ENCODE measurements at places on chromosomes 7 and 10. TPM values are rescaled to one million over a fixed set of nuclear protein-coding genes. Genes with fewer than 3 reads are reported as not detected.

DNA sequence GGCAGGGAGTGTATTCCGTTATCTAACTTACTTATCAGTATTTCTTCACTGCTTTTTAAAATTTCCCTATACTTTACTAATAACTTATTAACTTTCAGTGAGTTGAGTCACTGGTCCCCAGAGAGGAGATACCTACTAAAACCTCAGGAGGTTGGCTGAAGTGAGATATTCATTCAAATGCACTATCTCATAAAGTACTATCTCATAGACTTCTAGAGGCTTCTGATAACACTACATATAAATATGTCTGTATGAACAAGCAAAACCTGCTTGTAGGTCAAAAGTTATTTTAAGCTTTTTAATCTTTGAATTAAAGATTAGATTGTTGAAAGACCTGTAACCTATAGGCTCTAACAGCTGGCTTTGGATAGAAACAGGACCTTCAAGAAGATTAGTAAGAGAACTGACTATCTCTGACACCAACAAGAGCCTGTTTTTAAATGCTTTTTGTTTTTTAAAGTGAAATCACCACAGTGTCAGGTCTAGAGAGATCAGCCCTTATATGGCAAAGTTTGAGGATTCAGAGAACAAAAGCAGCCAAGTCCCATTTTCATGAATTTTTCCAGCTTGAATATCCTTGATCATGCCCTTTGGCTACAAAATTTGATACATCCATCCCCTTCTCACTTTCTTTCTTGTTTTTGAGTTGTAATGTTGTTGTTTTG lies 242.2 kb downstream of the ARL4A start:
- H3K27ac ChIP-seq, result no peak overlapping the region
- no peak for DNase-seq
- no peaks in the 10 kb centered on the region for H3K4me1 ChIP-seq
- no peak overlapping the region for H3K4me3 ChIP-seq
- H3K27me3 ChIP-seq, result no peaks in the 10 kb centered on the region

LZTS2 gene
- total RNA-seq, result 165 TPM

DNA sequence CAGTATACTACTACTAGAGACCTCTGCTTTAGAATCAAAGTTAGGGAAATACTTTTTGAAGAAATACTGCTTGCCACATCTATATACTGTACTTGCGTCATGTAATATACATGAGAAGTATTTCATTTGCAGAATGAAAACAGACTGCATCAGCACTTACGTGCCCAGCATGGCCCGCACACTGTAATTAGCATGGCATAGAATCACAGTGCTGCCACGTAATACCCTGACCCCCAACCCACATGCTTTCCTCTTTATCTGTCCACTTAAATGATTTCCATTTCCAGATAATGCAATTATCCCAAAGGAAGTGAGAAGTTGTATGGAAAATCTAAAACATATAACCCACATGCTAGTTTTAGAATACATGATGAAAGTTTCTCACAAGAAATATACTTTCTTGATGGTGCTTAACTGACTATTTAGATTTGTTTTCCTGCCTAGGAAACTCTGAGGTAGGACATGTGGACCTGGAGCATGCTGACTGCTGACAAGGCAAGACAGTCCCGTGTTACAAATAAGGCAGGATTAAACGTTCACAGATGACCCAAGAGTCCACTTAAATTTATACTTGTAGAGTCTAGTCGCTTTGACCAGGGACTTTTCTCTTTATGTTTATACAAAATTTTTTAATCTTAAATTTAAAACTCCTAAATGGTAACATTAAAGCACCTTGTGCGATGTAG lies 12.6 kb downstream of the USP6NL start:
- H3K4me1 ChIP-seq, result no peaks in the 10 kb centered on the region
- H3K27me3 ChIP-seq, result no peaks in the 10 kb centered on the region
- no peak overlapping the region for H3K4me3 ChIP-seq
- no peaks in the 10 kb centered on the region for H3K36me3 ChIP-seq
- no peak overlapping the region for H3K27ac ChIP-seq
- no peak for DNase-seq

ITGA8 gene
- 1,173 TPM for total RNA-seq

- H3K4me3 ChIP-seq, result no peak overlapping the region
- no peak for DNase-seq
- no peaks in the 10 kb centered on the region for H3K27me3 ChIP-seq
- H3K36me3 ChIP-seq, result no peaks in the 10 kb centered on the region
Measured at GRCh38 chr7:2013381-2014311, 219.1 kb downstream of the MAD1L1 start.

GRCh38 chr10:51508156-51508555 lies 191.2 kb downstream of the CSTF2T start:
- no peak overlapping the region for H3K27ac ChIP-seq
- H3K27me3 ChIP-seq, result no peaks in the 10 kb centered on the region
- H3K4me1 ChIP-seq, result peaks cover 25% of the 10 kb centered on the region

DNA sequence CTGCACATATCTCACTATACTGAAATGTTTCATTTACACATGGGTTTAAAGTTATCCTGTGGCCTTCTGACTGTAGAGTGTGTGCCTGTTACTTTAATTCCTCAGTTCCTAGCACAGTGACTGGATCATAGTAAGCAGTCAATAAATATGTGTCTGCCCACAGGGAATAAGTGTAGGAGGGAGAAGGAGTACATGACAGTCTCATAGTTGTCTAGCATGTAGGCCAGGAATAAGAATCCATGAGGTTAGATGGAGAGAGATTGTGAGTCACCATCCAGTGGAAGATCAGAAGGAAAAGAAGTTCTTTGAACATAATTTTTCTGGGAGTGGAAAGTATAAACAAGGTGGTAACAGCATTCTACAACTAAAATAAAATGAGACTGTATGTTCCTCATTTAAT lies 36.6 kb upstream of the SEMA3A start:
- H3K27ac ChIP-seq, result no peak overlapping the region
- no peak for DNase-seq
- peaks cover 7% of the 10 kb centered on the region for H3K4me1 ChIP-seq
- H3K27me3 ChIP-seq, result no peaks in the 10 kb centered on the region

DNA sequence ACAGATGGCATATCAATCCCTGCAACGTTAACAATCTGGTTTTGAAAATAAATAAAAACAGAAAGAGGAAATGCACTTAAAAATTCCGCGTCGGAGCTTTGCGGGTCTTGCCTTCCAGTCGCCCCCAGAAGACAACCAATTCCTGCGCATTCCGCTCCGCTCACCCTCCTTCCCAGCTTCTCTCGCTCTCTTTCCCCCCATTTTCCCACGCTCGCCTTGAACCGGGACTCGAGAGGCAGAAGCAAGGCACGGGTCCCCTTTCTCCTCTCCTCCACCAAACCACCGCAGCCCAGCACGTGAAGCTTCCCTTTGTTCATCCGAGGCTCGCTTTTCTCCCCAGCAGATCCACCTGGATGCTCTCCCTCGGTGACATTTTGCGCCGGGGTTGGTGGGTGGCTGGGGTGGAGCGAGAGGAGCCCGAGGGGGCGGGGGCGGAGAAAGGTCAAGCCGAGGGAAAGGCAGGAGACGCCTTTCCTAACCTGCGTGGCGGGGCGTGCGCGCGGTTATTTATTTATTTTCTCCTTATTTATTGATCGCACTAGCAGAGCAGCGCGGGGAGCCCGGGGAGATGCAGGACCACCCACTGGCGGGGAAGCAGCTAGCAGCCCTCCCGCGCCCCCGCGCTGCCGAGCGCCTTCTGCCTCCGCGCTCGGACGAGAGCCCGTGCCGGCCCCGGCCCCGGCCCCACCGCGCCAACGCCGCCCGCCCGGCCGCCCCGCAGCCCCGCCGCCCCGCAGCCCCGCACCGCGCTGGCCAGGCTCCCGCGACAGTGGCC lies at the start of gene KCND2:
KCND2 (plus strand) TSS at position 475 of the 775 bp plus-strand sequence.
- H3K4me1 ChIP-seq, result no peaks in the 10 kb centered on the region
- H3K27me3 ChIP-seq, result no peaks in the 10 kb centered on the region
- H3K27ac ChIP-seq, result no peak within 1 kb of the TSS
- no peak for DNase-seq

ETV1 gene
- total RNA-seq, result 5.9 TPM

NRF1 gene
- total RNA-seq, result 19.2 TPM

- H3K27ac ChIP-seq, result no peak overlapping the region
- H3K36me3 ChIP-seq, result no peaks in the 10 kb centered on the region
- no peak overlapping the region for H3K4me3 ChIP-seq
- H3K4me1 ChIP-seq, result no peaks in the 10 kb centered on the region
Measured at GRCh38 chr7:123060446-123060845, 64.9 kb upstream of the TAS2R16 start.

GRCh38 chr10:86221442-86222335 lies 144.9 kb downstream of the GRID1 start:
- no peaks in the 10 kb centered on the region for H3K4me1 ChIP-seq
- H3K4me3 ChIP-seq, result no peak overlapping the region
- DNase-seq, result no peak
- no peak overlapping the region for H3K27ac ChIP-seq

DNAH11 gene
- total RNA-seq, result 16.2 TPM

ZNF365 gene
- 2.2 TPM for total RNA-seq

SUFU gene
- 4.6 TPM for total RNA-seq

DNA sequence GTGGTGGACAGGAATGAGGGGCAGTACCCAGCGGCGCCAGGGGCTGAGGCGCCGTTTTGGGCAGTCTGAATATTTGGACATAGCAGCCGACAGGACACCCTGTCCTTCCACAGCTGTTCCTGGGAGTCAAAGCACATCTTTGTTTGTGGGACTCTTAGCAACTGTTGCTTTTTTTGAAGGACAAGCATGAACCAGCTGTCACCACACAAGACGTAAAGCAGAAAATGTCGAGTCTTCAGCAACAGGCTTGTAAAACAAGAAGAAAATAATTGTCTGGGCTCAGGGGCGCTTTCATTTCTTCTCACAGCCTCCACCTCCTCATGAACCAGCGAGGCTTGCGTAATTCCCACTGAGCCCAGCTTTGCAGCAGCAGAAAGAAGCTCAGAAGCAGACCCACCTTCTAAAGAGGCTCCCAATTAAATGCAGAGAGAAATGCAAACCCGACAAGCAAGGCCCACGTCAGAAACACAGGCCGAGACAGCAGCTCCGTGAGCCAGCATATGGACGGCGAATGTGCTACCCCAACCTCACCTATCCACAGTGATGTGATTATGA lies 68.9 kb upstream of the DNAAF5 start:
- no peaks in the 10 kb centered on the region for H3K4me1 ChIP-seq
- no peaks in the 10 kb centered on the region for H3K27me3 ChIP-seq
- H3K4me3 ChIP-seq, result no peak overlapping the region
- H3K36me3 ChIP-seq, result no peaks in the 10 kb centered on the region
- no peak overlapping the region for H3K27ac ChIP-seq
- DNase-seq, result no peak

DNA sequence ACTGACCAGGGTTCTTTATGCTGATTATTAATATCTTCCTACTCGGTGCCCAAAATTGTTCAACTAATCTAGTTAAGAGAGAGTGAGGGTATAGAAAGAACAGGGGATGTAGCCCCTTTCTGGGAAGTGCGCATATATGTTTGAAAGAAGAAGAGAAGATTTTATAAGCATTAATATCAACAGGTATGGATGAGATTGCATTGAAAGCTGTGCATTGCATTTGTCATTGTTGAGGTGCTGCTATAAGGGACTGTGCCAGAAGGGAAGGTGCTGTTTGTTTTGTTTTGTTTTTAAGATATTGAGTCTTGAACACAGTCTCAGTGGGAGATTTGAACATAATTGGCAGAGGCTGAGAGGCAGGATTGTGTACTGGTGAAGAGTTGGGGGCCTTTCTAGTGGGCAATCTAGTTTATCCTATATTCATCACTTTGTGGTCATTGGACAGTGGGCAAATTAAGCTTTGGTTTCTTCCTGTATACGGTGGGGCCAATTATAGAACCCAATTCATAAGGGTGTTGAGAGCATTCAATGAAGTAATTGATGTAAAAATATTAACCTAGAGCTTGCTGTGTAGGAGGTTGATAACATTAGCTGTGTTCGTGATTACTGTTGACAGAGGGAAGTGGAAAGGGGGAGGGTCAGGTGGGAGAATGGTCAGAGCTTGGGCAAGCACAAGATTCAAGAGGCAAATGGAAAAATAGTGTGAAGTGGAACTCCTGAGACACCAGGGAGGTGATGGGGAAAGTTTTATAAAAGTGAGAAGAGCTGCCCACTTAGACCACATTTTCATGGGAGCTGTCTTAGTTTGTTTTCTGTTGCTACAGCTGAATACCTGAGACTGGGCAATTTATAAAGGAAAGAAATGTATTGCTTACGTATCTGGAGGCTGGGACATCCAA lies 19.9 kb upstream of the PCGF5 start:
- H3K4me1 ChIP-seq, result peaks cover 48% of the 10 kb centered on the region
- peak overlapping the region; percentile 29 for H3K27ac ChIP-seq
- no peaks in the 10 kb centered on the region for H3K27me3 ChIP-seq
- H3K4me3 ChIP-seq, result no peak overlapping the region
- H3K36me3 ChIP-seq, result no peaks in the 10 kb centered on the region

GRCh38 chr7:148912758-148913541 lies 28.9 kb upstream of the EZH2 start:
- H3K4me3 ChIP-seq, result no peak overlapping the region
- no peak for DNase-seq
- H3K36me3 ChIP-seq, result no peaks in the 10 kb centered on the region
- no peaks in the 10 kb centered on the region for H3K27me3 ChIP-seq
- H3K27ac ChIP-seq, result no peak overlapping the region
- no peaks in the 10 kb centered on the region for H3K4me1 ChIP-seq

NKX2-3 gene
- total RNA-seq, result not detected

BLNK gene
- 6.9 TPM for total RNA-seq

- no peaks in the 10 kb centered on the region for H3K36me3 ChIP-seq
- no peak for DNase-seq
- H3K27ac ChIP-seq, result no peak overlapping the region
- H3K27me3 ChIP-seq, result no peaks in the 10 kb centered on the region
Measured at GRCh38 chr7:50531401-50531911, 33.7 kb downstream of the DDC start.

GRCh38 chr10:122362031-122362592 lies 12.4 kb upstream of the PLEKHA1 start:
- no peaks in the 10 kb centered on the region for H3K27me3 ChIP-seq
- no peak overlapping the region for H3K4me3 ChIP-seq
- DNase-seq, result no peak
- no peaks in the 10 kb centered on the region for H3K36me3 ChIP-seq

SYPL1 gene
- 47.1 TPM for total RNA-seq

- H3K27me3 ChIP-seq, result no peaks in the 10 kb centered on the region
- no peak for DNase-seq
- H3K36me3 ChIP-seq, result no peaks in the 10 kb centered on the region
- H3K4me1 ChIP-seq, result no peaks in the 10 kb centered on the region
Measured at GRCh38 chr10:6843894-6844650, 264.0 kb upstream of the PRKCQ start.

GRCh38 chr10:50216894-50217293 lies 34.4 kb downstream of the ASAH2 start:
- no peaks in the 10 kb centered on the region for H3K27me3 ChIP-seq
- DNase-seq, result no peak
- no peaks in the 10 kb centered on the region for H3K36me3 ChIP-seq
- H3K4me1 ChIP-seq, result no peaks in the 10 kb centered on the region

FAM241B gene
- 7.8 TPM for total RNA-seq

DNA sequence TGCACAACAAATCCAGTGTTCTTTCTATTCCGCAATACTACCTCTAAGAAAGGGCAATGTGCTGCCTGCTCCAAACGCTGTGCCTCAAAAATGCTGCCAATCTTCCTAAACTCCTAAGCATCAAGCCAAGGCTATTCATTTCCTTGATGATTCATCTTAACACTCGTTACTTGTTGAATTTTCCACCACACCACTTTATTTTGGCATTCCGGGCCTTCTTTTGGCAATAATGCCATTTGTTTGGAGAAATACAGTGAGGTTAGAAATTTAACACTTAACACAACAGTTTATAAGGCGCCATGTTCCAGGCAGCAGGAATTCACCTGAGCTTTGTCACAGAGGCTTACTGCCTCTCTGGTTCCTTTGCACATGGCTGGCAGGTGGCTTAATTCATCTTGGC lies 82.6 kb upstream of the ABCB5 start:
- H3K27me3 ChIP-seq, result no peaks in the 10 kb centered on the region
- no peak for DNase-seq
- peak overlapping the region; percentile 22 for H3K4me3 ChIP-seq
- no peak overlapping the region for H3K27ac ChIP-seq

THNSL1 gene
- 0.54 TPM for total RNA-seq

Measured in thoracic aorta (tissue), 2 donors.